HFFc6 (cell line): ENCODE measurements at places on chromosomes 3 and 15. TPM values are rescaled to one million over a fixed set of nuclear protein-coding genes. Genes with fewer than 3 reads are reported as not detected.

DNA sequence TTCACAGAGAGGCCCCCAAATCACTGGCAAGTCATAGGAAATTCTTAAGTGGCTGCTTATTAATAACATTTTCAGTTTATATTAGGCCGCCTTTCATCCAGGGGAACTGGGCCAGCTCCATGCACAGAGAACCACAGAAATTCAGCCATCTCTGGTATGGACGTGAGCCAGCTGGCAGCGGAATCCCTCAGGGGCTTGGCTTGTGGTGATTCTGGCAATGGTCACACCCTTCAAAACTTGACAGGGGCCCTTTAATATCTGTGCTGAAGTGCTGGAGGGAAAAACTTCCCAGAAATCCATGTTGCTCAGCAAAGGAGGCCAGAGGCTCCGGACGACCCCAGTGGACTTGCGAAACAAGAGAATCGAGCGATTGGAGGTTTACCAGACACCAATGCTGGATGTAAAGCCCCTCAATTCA is 11.3 kb downstream of the PRICKLE2 start:
- H3K4me1 ChIP-seq: peaks cover 49% of the 10 kb centered on the region
- H3K4me3 ChIP-seq: peak overlapping the region; percentile 84
- peak; percentile 49 for DNase-seq
- peaks cover 7% of the 10 kb centered on the region for H3K36me3 ChIP-seq

IFRD2 gene
- total RNA-seq: 74.5 to 114 TPM (median 79.5 TPM) in 3 replicates

NPAP1 gene
- not detected in 3 replicates for total RNA-seq

PLA2G4B gene
- 0.77 to 2.8 TPM (median 1.4 TPM) in 3 replicates for total RNA-seq

ADAMTSL3 gene
- not detected in 3 replicates for total RNA-seq

DNA sequence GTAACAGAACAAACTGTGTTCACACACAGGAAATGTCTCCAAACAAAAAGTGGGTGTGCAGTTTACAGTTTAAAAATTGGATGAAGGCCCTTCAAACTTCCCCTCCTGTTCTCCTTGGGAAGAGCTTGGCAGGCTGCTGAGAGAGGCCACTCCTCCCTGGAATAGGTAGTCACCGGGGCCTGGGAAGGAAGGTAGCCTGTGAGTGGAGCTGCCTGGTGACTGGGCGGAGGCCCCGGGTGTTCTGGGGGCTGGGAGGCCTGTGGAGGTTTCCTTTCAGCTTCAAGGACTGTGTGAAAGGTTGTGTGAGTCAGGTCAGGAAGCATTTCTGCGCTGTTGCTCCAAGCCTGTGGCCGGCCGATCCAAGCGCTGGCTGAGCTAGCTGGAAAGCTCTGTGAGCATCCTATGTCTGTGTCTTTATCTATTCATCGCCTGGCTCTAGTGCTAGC is 14.1 kb downstream of the SLCO3A1 start:
- peaks cover 47% of the 10 kb centered on the region for H3K4me1 ChIP-seq
- no peaks in the 10 kb centered on the region for H3K36me3 ChIP-seq
- H3K4me3 ChIP-seq: peak overlapping the region; percentile 69
- peak overlapping the region; percentile 85 for H3K27ac ChIP-seq
- H3K27me3 ChIP-seq: no peaks in the 10 kb centered on the region

EEF1AKMT4 gene
- 3.8 to 5.6 TPM (median 4.8 TPM) in 3 replicates for total RNA-seq

GOLGA8K gene
- not detected in 2 replicates for total RNA-seq

SCAANT1 gene
- total RNA-seq: not detected in 3 replicates
